ENCODE measurements at places on chromosomes 3 and 15.
A peak's percentile ranks its signal among the peaks of the same experiment; 100 is the strongest.

- DNase-seq, result no peak
These were observed 49.2 kb upstream of the RARB start for GRCh38 chr3:25378786-25379311.

- DNase-seq, result no peak
These were observed 615.5 kb downstream of the ROBO2 start for GRCh38 chr3:77655396-77655795.

DNA sequence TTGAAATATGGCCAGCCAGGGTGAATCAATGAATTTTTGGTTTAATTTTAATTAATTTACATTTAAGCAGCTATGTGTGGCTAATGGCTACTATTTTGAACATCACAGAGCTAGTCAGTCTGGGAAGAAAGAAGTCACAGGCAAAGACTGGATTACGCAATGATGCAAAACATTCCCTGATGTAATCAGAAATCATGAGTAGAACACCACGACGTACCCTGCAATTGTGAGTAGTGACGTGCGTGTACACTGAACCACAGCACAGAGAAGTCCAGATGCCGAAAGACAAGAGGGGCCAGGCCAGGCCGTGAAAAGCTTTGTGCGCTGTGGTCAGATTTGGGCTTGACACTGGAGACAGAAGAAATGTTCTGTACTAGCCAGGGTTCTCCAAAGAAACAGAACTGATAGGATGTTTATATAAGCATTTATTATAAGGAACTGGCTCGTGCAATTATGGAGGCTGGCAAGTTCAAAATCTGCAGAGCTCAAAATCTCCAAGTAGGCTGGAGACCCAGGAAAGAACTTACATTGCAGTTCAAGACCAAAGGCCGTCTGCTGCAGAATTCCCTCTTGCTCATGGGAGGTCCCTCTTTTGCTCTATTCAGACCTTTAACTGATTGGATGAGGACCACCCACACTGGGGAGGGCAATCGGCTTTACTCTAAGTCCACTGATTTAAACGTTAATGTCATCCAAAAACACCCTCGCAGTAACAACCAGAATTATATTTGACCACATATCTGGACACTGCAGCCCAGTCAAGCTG, 44.6 kb downstream of the SH3BP5 start:
- no peak for DNase-seq

DNA sequence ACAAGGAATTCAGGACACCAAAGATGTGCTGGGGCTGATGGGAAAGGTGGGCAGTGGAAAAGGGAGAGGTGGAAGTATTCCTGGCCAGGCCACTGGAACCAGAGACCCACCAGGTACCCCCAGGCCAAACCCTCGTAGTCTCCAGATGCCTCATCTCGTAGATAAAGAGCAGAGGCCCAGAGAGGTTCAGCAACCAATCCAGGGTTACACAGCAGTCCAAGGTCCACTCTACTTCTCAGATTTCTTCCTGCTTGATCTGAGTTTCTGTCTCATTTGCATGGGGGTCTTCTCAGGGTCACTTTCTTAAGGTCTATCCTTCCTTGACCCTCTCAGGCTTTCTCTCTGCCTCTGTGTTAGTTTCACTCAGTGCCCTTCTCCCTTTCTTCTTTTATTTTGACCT, 5.1 kb downstream of the TTC21A start:
- no peak for DNase-seq

DNA sequence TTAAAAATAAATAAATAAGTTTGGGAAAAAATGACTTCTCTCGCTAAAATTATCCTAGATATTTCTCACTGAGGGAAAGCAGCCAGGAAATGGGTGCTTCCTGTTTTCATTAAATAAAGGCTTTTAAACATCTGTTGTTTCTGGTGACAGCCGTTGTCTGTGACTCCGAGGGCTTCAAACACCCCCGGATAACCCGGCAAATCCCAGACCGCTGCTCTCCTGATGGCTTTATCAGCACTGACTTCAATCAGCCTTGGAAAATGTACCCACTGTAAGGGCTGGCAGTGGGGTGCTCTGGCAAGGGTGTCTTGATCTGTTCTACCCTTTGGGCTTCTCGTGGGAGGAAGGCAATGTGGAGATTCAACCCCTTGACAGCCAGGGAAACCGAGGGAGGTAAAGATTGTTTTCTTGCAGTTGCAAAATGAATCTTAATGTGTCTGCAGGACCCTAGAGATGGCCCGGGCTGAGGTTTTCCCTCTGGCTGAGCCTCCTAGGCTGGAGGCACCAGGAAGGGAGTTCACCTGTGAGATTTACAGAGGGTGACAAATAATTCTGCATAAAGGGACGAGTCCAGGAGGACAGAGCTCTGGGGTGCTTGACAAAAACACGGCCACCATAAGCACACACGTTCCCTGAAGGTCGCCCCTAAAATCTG, 33.6 kb upstream of the SEC13 start:
- no peak for DNase-seq

GRCh38 chr15:80846031-80846815, 67.1 kb downstream of the CEMIP start:
- no peak for DNase-seq

- DNase-seq, result peak; percentile 17
These were observed 175.3 kb downstream of the UACA start for GRCh38 chr15:70587896-70588567.

GRCh38 chr15:26848498-26848897, 18.4 kb upstream of the GABRA5 start:
- no peak for DNase-seq

- no peak for DNase-seq
These were observed 117.4 kb upstream of the MBNL1 start for GRCh38 chr3:152151216-152151876.

DNA sequence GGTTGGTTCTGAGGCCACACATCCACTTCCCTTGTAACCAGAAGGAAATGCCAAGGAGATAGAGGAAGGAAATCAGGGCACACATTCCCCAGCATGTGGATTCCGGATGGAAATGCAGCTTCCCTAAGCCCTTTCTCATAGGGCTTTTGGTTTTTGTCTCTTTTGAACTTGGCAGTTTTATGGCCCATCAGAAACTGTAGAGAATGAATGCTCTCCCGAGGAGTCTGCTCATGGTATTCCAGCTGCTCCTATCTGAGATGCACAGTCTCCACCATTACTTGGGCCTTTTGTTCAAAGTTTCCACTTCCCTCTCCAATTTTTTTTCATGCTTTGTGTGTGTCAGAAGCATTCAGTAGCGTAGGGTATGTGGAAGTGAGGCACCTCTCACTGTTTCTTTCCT, 21.2 kb downstream of the XYLB start:
- DNase-seq, result no peak

DNA sequence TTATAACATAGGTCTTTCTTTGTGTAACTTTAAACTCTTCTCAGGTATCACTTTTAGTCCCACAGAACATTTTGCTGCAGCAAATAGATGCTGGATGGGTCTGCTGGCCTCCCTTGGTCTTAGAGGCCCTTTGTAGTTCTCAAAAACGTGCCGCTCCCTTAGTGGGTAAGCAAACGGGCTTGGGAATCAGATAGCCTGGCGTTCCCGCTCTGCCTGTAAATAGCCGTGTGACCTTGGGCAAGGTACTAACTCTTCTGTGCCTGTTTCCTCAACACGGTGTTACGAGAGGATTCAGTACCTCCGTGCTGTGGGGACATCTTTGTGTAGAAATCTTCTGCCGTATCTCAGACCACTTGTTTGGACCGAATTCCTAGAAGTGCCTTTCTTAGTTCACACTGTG, 64.4 kb downstream of the DNAJB8 start:
- no peak for DNase-seq

DNA sequence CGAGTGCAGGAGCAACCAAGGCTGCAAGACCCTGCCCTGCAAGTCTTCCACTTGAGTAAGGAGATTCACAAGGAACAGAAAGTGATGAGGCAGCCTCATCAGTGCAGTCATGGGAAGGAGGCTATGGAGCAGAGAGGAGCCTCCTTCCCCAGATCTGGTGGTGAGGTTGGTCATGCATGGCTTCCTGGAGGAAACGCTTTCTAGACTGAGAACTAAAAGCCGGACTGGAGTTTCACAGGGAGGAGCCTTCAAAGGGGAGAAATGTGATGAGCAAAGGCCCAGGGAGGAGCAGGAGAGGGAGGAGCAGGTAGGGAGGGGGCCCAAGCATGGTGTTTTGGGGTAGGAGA, 139.9 kb downstream of the SRGAP3 start:
- peak; percentile 41 for DNase-seq

DNA sequence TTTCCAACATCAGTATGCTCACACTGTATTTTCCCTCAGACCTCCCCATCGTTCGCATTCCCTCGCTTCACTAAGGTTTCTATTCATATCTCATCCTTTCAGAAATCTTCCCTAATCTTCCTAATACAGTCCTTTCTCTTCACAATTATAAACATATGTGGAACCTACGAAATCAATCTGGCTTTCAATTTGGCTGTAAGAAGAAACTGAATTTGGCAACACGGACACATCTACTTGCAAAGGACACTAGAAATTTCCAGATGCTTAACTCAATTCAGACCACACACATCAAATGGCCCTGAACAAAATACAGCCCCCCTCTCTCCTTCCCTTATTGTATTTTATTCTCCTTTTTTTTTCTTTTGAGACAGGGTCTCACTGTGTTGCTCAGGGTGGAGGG, 39.1 kb upstream of the TM4SF19 start:
- DNase-seq, result no peak

DNA sequence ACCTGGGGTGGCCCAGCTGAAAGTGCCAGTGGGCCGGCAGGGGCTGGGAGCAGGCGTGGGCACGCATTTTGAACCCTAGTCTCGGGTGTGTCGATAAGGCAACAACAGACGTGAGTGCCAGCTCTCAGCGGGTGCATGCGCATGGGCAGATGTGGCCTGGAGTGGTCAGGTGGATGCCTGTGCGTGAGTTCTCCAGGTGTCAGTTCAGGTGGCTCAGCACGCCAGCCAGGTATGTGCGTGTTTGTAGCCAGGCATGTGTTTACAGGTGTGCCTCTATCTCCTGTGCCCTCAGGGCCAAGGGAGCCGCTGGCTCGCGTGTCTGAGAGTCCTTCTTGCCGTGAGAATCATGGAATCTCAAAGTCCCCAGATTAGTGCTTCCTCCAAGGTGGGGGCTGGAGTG, 14.8 kb downstream of the CYP1A2 start:
- DNase-seq, result no peak

GRCh38 chr15:80816049-80816653, 37.0 kb downstream of the CEMIP start:
- DNase-seq, result no peak

DNA sequence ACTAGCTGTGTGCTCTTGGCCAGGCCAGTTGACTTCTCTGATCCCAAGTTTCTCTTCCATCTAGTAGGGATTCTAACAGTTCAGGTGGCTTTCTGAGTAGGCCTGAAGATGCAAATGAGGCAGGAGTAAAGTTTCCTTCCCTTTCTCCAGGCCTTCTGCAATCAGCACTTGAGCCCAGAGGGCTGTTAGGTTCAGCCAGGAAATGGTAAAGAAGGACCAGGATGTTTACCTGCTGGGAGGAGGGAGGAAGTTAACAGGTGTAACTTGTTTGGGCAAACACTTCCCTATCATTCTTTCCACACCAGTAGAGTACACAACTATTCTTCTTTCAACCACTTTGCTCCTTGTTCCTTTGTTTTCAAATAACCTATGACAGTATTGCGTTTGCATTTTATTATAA, 13.3 kb upstream of the TNFSF10 start:
- no peak for DNase-seq

DNA sequence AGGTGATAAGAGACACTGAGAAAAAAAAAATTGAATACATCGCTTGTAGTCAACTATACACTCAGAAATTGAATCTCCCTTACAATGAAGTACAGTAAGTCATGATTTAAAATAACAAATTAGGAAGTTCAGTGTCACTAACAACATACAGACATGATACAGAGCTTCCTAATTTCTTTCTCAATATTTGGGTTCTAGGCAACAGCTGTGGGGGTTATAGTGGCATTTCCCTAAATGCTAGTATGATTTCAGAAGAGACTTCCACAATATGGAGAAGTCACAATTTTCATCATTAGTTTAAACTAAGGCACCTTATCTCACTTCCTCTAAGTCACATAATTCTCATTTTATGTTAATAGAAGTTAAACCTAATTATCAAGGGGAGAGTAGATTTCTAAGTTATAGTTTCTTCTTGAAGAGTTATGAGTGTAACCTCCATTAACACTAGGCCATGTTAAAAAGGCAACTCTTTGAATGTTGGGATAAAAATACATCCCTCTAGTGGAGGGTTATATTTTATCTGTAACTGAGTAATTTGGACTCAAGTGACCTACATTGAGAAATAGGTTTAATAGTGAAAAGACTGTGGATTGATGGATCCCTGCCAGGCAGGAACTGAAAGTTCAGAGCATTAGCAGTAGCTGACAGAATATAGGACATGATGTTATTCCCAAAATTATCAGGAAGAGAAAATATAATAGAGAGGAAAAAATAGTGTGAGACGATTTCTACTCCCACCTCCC, 286.0 kb upstream of the SUCLG2 start:
- DNase-seq, result no peak

- DNase-seq, result no peak
These were observed 541.2 kb downstream of the RBMS3 start for GRCh38 chr3:29822071-29822470.

DNA sequence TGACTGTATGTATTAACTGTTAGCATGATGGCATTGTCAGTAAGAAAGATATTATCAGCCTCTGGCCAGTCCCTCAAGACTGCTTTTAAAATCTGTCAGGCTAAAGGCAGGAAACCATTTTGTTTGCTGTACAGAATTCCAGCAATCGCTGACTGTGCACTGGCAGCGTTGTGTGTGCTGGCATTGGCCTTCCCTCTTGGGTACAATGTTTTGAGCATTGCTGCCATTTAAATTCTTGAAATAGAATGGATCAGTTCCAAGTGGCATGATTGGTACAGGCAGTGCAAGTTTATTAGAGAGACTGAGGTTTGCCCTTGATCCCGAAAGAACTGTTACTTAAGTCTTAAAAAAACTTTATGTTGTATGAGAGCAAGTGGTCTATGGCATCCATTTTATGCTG, 788.7 kb downstream of the OTOL1 start:
- DNase-seq, result no peak

GRCh38 chr15:90991587-90992285, 2.6 kb downstream of the PRC1 start:
- no peak for DNase-seq
